Right lung (tissue), 10 donors: ENCODE measurements at places on chromosomes 3 and 15. TPM values are rescaled to one million over a fixed set of nuclear protein-coding genes. Genes with fewer than 3 reads are reported as not detected.

LNP1 gene
- 7.6 TPM for polyA plus RNA-seq

INKA1 gene
- 25.0 TPM for polyA plus RNA-seq

MFAP1 gene
- polyA plus RNA-seq: 55.7 TPM

GRCh38 chr15:45105586-45105985 is 8.4 kb downstream of the DUOX2 start:
- DNase-seq: no peak

- DNase-seq: no peak
These were observed 46.6 kb downstream of the FBLN2 start for GRCh38 chr3:13595485-13595884.

DNA sequence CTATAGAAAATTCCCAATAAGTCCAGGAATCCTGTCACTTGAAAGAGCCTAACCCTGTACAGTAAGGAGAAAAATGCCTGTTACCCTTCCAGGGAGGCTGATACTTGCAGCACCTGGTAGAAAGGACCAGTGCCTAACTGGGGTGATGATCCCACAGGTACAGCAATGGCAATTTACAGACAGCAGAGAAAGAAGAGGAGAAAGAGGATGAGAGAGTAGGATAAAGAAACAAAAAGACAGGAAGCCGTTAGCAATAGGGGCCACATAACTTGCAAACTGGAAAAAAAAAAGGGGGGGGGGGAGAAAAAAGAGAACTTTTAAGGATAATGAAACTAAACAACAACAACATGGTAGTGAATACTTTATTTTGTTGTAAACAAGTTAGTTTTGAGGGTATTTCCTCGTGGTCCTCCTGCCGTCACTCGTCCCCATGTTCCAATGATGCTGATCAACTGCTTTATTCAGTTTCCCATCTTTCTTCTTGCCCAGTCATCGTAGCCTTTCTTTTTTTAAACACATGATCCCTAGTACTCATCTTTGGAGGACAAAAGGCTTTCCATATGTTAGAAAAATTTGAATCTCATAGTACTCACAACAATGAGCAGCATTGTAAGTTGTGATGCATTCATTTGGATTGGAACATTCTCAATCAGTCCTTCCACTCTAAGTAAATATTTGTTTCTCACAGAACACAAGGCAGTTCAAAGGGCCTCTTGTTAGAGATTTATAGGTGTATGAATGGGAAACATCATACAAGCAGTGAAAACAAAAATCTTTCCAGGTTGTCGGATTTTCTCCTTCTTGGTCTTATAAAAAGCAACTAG is 8.6 kb downstream of the TM4SF1 start:
- DNase-seq: no peak
